ENCODE measurements at places on chromosomes 11 and 22.

GRCh38 chr11:48077251-48077650, 96.9 kb downstream of the PTPRJ start:
- no peak for DNase-seq

DNA sequence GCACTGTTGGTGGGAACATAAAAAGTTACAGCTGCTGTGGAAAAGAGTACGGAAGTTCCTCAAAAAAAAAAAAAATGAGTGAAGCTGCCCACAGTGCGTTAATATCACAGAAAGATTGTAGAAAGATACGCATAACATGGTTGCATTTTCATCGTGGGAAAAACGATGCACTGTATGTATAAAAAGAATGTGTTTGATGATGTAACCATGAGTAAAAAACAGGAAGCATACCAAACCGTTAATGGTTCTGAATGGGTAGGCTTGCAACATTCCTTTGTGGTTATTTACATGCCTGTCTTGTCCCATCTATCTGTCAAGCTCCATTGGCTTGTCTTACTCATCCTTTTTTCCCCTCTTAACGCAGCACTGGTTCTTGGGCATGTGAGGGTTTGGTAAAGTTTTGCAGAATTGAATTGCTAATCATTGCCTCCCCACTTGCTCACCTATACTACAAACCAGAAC, 33.8 kb upstream of the DKK3 start:
- no peak for DNase-seq

DNA sequence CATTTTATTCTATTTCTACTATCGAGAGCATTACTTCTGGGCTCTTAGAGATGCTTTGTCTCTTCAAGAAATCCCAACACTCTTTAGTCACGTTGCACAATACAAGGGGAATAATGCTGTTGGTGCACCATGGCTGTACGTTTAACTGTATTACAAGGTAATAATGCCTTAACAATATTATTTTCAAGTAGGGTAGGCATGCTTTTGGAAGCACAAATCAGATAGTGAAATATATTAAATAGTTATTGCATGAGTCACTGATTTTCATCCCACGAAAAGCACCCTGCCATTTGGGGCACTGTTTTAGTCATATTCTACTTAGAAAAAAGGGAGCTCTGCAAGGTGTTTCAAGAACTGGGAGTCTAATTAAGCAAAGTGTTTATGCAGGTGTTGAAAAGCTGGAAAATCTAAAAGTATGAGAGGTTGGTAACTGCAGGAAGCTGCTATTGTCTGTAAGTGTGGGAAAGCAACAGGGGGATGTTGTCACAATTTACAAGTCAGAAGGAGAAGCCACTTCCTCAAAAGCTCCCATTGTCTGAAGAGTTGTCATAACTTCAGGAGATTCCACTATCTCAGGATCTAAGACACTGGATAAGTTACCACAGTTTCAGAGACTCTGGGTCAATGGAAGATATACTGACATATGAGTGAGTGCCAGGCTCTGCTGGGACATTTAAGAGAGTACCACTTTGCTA, 218.2 kb downstream of the JRKL start:
- no peak for DNase-seq

GRCh38 chr22:48486134-48486532, 1341.5 kb downstream of the BRD1 start:
- DNase-seq = no peak

- DNase-seq = no peak
Measured at GRCh38 chr11:20451568-20451967, 64.1 kb downstream of the PRMT3 start.

- no peak for DNase-seq
Measured at GRCh38 chr11:94457118-94458029, 36.3 kb downstream of the MRE11 start.

GRCh38 chr11:111265421-111265820, 19.9 kb downstream of the POU2AF2 start:
- DNase-seq = no peak

DNA sequence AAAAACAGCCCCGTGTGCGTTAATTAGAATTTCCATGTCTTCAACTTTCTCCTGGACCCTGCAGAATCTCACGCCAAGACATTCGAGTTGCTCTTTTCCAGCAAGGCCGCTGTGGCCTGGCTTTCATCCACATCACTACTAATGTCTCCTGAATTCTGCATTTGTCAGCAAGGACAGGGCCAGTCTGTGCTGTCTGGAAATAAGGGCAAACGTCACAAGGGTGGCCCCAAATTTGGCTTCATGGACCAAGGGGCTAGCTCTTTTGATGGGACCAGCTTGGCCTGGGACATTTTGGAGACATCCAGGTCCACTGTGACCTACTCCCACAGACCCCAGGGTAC, 33.4 kb downstream of the KCNQ1OT1 start:
- DNase-seq = no peak

DNA sequence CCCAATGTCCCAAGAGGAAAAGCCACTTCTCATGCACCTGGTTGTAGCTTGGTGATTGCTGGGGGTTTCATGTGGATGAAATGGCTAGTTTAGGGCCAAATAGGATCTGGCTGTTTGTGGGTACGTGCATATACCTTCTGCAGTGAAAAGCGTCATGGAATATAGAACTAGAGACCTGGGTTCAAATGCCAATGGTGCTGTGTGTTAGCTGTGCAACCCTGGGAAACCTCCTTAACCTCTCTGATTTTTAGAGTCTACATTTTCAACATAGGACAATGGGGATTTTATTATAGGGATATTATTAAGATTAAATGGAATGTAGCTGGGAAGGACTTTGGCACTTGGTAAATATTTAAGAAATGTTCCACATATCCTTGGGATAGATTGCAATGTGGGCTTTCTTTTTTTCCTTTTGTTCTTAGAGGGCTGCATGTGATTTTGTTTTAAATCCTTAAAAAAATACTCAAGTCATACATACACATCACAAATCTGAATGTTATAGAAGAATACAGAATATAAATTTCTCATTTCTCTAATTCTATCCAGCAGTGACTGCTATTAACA, 112.6 kb upstream of the E2F8 start:
- no peak for DNase-seq

GRCh38 chr11:128884703-128885338, 6.3 kb upstream of the KCNJ5 start:
- DNase-seq = no peak

DNA sequence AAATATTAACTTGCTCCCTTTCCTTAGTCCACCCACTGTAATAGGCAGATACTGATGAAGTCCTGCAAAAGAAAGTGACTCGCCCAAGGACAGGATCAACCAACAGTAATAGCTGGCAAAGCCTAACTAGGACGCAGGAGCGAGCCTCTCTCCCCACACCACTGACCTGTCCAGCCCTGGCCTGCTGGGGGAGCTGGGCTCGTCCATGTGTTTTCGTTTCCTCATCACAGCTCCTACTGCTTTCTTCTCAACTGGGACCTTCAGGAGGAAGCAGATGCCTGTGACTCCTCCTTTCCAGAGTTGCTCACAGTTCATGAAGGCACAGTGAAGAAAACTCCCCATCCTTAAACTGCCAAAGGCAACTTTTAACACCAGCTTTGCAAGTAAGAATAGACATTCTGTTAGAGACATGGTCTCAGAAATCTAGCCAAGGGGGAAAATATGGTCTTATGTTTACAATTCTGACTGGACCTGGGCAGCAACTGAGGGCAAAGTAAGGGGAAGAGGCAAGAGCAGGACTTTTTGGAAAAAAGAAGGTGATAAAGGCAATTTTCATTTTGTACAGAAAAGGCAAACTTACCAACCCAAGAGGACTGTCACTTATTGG, 11.6 kb upstream of the GPHA2 start:
- no peak for DNase-seq

DNA sequence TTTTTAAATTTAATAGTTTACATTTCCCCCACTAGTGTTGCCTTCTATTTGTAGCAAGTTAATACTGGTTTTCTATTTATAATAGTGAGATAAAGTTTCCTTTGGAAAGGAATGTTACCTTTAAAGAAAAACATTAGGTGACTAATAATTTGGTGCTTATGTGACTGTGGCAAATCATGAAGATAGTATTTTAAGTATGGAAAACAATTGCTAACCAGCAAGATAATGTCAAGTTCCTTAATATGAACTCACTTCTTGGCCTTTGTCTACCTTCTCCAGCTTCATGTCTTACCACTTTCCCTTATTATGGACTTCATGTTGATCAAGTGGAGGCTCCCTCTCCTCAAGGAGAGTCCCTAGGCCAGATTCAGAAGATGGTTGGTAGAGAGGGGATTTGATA, 27.2 kb downstream of the ARHGEF12 start:
- DNase-seq = no peak

- no peak for DNase-seq
Measured at GRCh38 chr11:877565-877964, 33.0 kb downstream of the CHID1 start.

DNA sequence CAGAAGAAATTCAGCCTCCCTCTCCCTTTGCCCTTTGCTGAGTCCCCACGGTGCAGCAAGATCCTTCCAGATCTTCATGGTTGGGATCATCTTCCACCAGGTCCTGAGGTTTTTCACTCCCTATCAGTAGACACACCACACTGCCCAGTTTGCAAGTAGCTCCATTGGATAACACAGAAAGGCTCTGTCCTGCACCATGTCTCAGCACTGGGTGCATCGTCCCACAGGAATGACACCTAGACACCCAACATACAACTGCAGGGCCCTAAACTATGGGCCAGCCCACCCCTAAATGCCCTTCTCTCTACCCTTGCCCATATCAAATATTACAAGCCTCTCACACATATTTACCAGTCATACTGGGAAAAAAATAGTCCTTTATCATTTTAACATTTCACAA, 9.4 kb downstream of the KLHL22 start:
- DNase-seq = no peak

DNA sequence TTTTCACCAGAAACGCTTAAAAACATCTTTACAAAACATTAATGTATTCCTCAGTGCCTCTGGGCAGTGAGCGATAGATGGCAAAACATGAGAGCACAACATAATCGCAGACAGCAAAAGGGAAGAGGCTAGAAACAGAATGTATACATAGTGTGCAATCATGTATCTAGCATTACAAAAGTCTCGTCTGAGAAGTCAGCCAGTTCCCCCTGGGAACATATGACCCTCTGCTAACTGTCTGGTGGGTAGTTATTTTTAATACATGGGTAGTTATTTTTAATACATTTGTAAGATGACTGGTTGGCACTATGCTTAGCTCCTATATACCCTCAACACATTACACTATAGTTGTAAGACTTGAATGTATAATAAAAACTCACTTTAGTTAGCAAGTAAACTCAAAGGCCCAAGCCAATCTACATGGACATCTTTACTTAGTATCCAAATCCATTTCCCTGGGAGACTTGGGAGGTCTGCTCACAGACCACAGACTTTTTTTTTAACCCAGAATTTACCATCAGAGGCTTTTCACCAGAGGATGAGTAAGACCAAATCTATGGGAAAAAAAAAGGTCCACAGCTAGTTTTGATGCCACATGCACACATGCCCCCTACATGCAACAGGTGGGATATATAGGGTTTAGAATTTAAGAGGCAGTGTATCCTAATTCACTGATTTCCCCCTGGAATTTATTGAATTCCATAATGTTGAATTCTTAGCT, 71.7 kb downstream of the AMBRA1 start:
- no peak for DNase-seq

DNA sequence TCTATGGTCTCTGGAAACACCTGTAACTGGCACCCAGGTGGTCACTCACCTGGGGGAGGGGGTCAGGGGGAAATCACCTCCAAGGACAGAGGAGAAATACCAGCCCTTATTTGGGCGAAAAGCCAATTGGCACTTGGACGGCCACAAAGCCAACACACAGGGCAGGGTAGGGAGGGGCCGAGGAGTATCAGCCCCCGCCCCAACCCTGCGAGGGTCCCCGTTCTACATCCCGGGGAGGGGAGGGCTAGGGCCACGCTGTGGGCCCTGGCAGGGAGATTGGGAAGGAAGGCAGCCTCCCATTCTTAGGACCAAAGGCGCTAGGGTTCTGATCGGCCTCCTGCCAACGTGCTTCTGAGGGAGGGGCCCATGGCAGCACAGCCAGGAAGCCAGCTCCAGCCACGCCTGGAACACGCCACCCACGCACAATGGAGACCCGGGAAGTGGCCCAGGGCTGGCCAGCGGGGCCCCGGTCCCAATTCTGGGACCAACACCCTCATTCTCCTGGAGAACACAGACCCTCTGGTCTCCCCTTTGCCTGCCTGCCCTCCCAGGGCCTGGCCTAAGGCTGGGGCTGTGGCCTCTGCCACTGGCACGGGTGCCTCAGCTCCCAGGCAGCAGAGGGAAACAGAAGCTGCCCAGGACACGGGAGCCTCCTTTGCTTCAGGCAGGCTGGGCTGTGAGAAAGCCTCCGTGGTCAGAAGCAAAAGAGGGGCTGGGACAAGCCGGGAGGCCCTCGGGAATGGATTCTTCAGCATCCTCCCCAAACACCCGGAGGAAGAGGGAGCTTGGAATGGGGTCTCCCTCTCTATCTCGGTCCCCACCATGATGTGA, 7.4 kb downstream of the CBX6 start:
- DNase-seq = no peak

GRCh38 chr11:92461447-92461846, 236.8 kb downstream of the FAT3 start:
- DNase-seq = no peak

DNA sequence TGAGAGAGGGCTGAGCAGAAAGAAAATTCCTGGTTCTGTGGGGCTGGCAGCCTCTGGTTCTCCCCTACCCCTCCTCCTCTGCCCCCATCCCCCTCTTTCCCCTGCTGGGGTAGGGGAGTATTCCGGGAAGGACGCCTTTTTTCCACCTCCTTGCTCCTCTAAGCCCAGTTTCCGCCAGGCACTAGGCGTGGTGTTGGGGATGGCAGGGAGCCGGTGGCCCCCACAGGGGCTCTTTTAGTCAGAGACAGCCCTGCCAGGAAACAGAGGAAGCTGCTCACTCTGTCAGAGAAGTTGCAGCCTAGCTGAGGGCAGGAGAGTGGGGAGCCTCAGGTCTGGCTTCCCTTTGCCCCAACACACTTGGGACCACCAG, 15.6 kb upstream of the ARHGEF17 start:
- no peak for DNase-seq

DNA sequence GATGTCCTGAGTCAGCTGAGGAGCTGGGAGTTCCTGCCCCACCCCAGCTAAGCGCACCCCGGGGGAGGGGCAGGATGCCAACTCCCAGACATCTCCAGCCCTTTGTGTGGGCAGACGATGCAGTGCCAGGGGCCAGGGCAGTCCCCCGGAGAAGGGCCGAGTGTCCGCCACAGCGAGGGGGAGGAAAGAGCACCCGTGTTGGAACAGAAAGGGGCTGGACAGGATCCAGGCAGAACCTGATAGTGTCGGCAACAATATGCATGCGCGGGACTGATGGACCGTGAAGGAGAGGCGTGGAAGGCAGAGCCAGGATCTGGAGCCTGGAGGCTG, 1434.7 kb downstream of the BRD1 start:
- DNase-seq = no peak

- no peak for DNase-seq
Measured at GRCh38 chr11:70674605-70675004, 276.3 kb downstream of the CTTN start.

DNA sequence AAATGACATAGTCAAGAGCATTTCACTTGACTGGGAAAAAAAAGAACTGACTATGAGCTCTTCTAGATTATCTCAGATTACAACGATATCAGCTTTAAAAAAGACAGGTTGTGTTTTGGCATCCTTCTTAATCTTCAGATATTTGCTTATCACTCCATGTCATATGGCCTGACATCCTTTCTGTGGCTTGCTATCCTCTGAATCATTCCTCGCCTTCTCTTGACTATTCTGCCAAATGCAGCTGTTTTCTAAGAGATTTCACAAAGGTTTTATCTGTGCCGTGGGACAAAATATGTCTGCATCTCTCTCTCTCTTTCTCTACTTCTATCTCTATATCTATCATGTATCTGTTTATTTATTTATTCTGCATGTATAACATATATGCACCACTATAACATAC, 746.1 kb downstream of the CNTN5 start:
- DNase-seq = no peak
